ENCODE measurements at places on chromosomes 11 and 22. TPM values are rescaled to one million over a fixed set of nuclear protein-coding genes. Genes with fewer than 3 reads are reported as not detected.

The KRTAP5-8 gene
- total RNA-seq, result not detected

DNA sequence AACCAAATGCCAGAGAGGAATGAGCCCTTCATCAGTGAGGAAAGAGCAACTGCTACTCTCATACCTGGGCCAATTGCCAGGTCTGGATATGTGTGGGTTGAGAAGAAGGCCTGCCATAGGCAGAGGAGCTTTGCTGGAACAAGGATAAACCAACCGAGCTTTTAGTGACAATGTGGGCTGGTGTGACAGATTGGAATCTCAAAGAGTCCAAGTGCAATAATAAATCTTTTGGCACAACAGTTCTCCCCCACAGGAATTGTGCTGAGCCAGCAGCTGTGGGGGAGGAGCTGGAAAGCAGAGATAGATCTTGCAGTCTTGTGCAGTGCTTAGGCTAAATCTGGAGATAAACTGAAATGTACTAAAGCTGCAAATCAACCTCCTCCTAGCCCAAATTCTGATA, 79.4 kb upstream of the ISX start:
- no peaks in the 10 kb centered on the region for H3K27me3 ChIP-seq
- H3K4me3 ChIP-seq, result no peak overlapping the region
- no peak overlapping the region for H3K27ac ChIP-seq
- H3K36me3 ChIP-seq, result no peaks in the 10 kb centered on the region
- no peak for DNase-seq
- H3K4me1 ChIP-seq, result no peaks in the 10 kb centered on the region

The C11orf52 gene
- total RNA-seq, result not detected

GRCh38 chr11:19444231-19444630, 203.5 kb upstream of the E2F8 start:
- no peaks in the 10 kb centered on the region for H3K27me3 ChIP-seq
- H3K4me3 ChIP-seq, result no peak overlapping the region
